ENCODE measurements at places on chromosomes 1 and 21. TPM values are rescaled to one million over a fixed set of nuclear protein-coding genes. Genes with fewer than 3 reads are reported as not detected.

- H3K36me3 ChIP-seq, result no peaks in the 10 kb centered on the region
- no peak for DNase-seq
- H3K4me3 ChIP-seq, result no peak overlapping the region
- H3K27ac ChIP-seq, result no peak overlapping the region
Measured at GRCh38 chr1:191590578-191590977, 567.7 kb upstream of the RGS18 start.

GRCh38 chr1:207925210-207925609 lies 14.3 kb upstream of the CD34 start:
- no peak overlapping the region for H3K4me3 ChIP-seq
- peak; percentile 82 for DNase-seq
- H3K27ac ChIP-seq, result peak overlapping the region; percentile 71
- H3K36me3 ChIP-seq, result no peaks in the 10 kb centered on the region
- H3K27me3 ChIP-seq, result no peaks in the 10 kb centered on the region

GRCh38 chr1:198880818-198881597 lies 242.2 kb downstream of the PTPRC start:
- H3K36me3 ChIP-seq, result no peaks in the 10 kb centered on the region
- H3K4me3 ChIP-seq, result no peak overlapping the region
- no peak overlapping the region for H3K27ac ChIP-seq

GRCh38 chr1:207077012-207077411 lies 11.6 kb upstream of the C4BPB start:
- no peak overlapping the region for H3K27ac ChIP-seq
- peaks cover 4% of the 10 kb centered on the region for H3K4me1 ChIP-seq
- H3K27me3 ChIP-seq, result no peaks in the 10 kb centered on the region
- no peak for DNase-seq

GRCh38 chr1:69733061-69733460 lies 165.3 kb downstream of the LRRC7 start:
- H3K4me3 ChIP-seq, result no peak overlapping the region
- no peaks in the 10 kb centered on the region for H3K4me1 ChIP-seq
- no peak for DNase-seq
- no peaks in the 10 kb centered on the region for H3K27me3 ChIP-seq

GRCh38 chr21:45536301-45537081 lies 5.7 kb downstream of the SLC19A1 start:
- H3K36me3 ChIP-seq, result no peaks in the 10 kb centered on the region
- H3K4me1 ChIP-seq, result no peaks in the 10 kb centered on the region
- no peak overlapping the region for H3K4me3 ChIP-seq

DNA sequence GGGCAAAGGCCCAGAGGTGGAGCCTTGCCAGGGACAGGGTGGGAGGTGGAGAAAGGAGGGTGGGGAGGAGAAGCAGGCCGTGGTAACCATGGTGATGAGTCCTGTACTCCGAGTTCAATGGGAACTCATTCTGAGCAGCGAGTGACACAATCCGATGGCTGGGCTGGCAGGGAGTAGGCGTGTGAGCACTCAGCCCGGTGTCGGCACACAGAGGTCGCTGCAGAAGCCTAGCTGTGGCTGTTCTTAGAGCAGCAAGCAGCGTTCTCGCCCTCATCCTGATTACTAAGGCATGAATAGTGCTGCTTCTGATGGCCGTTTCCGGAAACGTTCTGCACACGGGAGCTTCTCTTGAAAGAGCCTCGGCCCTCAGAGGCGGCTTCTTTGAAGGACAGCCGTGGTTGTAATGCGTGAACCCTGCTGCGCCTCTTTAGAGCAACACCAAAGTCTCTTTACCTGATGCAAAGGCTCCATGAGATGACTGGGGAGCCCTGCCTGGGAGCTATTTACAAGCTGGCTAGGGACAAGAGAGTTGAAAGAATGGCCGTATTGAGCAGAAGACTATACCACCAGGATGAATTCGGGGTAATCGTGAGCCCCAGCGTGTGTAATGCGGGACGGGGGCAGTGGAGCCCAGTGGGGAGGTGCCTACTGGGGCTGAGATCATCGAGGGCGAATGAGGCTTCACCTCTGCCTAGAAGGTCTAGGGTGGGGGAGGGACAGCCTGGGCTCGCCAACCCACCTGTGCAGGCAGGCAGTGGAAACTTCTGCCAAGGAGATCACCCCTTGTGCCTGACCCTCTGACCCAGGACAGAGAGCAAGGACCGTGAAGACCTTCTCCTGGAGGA lies 72.8 kb upstream of the PAX7 start:
- no peaks in the 10 kb centered on the region for H3K4me1 ChIP-seq
- no peak for DNase-seq
- H3K27me3 ChIP-seq, result no peaks in the 10 kb centered on the region
- no peaks in the 10 kb centered on the region for H3K36me3 ChIP-seq
- no peak overlapping the region for H3K27ac ChIP-seq

DNA sequence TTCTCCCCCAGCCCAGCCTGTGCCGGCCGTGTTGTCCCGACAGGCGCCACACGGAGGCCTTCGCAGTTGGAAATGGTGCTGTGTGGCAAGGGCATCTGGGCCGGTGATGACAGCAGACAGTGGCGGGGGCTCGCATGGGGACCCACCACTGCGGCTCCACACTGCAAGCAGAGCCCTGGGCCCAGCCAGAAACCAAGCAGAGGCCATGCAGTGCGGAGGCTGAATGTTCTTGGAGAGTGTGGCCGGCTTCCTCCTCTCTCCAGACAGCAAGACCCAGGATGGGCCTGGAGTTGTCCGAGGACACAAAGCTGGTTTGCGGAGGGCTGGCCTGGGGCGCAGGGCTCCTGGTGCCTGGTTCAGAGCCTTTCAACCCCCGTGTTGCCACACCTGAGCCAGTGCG lies 104.6 kb downstream of the SIK1 start:
- no peak overlapping the region for H3K4me3 ChIP-seq
- H3K27ac ChIP-seq, result no peak overlapping the region
- no peaks in the 10 kb centered on the region for H3K27me3 ChIP-seq
- H3K4me1 ChIP-seq, result no peaks in the 10 kb centered on the region
- H3K36me3 ChIP-seq, result no peaks in the 10 kb centered on the region

- no peak for DNase-seq
- H3K36me3 ChIP-seq, result no peaks in the 10 kb centered on the region
- no peaks in the 10 kb centered on the region for H3K4me1 ChIP-seq
- H3K27me3 ChIP-seq, result no peaks in the 10 kb centered on the region
- H3K4me3 ChIP-seq, result no peak overlapping the region
Measured at GRCh38 chr1:107169615-107170014, 28.8 kb downstream of the NTNG1 start.

DNA sequence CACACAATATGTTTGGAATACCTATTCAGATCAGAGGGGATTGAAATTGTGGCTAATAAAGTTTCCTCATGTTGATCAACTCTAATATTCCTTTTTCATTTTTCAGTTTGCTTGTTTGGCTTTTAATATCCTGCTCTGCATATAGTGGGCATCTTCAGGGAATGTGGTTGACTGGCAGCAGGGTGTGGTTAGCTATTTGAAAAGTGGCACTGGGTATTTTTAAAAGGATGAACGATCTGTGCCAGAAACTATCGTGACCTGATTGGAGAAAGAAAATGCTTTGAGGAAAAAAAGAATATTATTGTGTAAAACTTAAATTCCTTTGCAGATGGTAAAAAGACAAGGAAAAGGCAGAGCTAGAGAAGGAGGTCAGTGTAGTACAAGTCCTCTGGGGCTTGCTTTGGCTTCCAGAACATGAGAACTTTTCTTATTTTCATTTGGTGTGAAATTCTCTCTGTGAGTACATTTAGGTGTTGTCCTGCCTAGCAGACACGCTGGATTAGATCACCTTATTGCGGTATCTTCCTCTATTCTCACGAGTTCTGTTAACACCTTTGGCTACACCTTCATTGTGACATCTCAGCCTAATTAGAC lies 329.7 kb upstream of the SNX7 start:
- H3K27ac ChIP-seq, result no peak overlapping the region
- H3K4me1 ChIP-seq, result no peaks in the 10 kb centered on the region
- no peaks in the 10 kb centered on the region for H3K27me3 ChIP-seq
- H3K36me3 ChIP-seq, result no peaks in the 10 kb centered on the region
- no peak for DNase-seq
- H3K4me3 ChIP-seq, result no peak overlapping the region

BACE2 gene
- total RNA-seq, result 26.9 TPM

TRIM17 gene
- 9.5 TPM for total RNA-seq

FAM151A gene
- 0.16 TPM for total RNA-seq

NGF gene
- 7.2 TPM for total RNA-seq

TARDBP gene
- total RNA-seq, result 113 TPM

CHD5 gene
- under 0.01 TPM for total RNA-seq

ERG gene
- total RNA-seq, result 14.0 TPM
